ENCODE measurements at places on chromosomes 7 and 10.

DNA sequence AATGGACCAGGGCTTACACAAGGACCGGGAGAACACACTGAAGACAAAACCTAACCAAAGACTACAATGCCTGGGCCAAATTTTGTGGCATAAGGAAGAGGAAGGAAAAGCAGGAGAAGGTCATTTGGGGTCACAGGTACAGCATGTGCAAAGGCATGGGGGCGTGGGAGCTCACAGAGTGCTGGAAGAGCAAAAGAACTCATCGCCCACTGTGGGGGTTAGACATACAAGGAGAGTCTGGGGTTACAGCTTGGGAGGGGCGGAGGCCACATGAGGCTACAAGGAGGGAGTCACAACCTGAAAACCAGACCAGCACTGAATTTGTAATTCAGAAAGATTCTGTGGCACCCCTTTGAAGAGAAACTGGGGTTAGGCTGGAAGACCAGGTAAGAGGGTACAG is 9.7 kb downstream of the PUS7 start:
- DNase-seq = no peak

DNA sequence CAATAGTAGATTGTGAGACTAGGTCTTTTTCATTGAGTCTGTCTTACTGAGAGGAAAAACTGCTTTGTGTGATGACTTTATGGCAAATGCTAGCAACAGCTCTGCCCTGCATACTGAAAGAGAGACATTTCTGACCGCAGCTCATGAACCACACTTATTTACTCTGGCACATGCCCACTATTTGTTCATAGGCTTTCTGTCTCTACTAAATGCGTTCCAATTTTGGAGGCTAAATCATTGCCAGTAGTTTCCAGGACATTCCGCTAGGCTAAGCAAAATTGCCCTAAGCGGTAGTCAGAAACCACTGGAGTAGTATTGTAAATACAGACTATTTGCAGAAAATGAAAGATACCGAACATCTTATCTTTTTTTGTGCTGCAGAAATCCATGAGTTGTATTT is 55.6 kb upstream of the DLX6 start:
- no peak for DNase-seq

GRCh38 chr10:101682172-101682825 is 12.7 kb downstream of the FBXW4 start:
- no peak for DNase-seq

DNA sequence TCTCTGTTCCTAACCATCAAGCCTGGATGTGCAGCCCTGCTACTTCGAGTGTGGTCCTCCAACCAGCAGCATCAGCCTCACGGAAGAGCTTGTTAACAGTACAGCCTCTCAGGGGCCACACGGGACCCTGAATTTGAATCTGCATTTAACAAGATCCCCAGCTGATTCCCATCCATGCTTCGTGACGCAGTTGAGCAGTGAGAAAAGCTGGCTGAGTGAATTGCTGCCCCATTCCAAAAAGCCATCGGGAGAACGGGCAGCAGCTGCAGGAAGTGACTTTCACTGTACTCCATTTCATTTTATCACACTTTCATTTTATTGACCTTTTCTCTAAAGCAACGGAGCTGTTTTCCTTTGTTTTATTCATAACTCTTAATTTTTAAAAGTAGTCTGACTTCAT is 22.5 kb downstream of the FAM171A1 start:
- no peak for DNase-seq

DNA sequence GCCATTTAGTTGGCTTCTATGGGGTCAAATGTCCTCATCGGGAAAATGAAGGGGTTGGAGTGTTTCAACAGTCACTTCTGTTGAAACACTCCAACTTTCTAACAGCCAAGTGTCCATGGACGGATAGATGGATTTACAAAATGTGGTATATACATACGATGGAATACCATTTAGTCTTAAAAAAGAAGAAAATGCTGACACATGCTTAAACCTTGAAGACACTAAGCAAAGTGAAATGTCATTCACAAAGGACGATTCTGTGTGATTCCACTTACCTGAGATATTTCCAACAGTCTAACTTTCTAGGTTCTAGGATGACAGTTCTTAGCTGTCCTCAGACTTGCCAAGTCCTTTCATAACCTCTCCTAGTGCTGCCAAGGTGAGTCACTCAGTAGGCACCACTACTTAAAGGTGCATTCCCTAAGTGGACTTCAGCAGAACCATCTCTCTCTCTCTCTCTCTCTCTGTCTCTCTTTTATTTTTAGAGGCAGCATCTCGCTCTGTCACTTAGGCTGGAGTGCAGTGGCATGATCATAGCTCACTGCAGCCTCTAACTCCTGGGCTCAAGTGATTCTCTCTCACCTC is 69.0 kb downstream of the DENND2A start:
- no peak for DNase-seq

- no peak for DNase-seq
Observed at GRCh38 chr10:126375299-126375698, 13.0 kb downstream of the ADAM12 start.

DNA sequence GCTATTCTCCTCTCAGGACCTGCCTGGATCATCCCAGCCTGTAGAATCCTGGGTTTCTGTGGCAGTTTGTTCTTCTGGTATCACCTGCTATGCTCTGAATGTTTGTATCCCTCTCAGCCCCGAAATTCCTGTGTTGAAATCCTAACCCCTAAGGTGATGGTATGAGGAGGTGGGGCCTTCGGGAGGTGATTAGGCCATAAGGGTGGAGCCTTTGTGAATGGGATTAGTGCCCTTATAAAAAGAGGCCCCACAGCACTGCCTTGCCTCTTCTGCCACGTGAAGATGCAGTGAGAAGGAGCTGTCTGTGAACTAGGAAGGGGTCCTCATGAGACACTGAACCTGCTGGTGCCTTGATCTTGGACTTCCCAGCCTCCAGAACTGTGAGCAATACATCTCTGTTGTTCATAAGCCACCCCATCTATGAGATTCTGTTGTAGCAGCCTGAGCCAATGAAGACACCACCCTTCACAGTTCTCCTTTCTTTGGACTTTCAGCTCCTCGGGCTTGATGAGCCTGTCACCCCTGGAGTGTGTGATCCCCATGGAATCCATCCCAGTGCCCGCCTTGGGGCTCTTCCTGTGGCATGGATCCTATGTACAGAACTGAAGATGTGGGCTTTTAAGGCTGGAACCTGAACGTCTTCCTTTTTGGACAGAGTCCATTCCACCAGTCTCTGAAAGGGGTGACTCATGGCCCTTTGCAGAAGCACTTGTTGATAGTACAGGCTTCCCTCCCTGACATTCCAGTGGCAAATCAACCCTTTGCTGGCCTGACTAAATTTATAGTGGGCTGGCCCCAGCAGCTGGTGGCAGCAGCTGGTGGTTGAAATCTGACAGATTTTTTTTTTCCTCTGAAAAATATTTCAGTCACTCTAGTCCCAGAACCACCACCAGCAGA is 138.0 kb downstream of the TACC2 start:
- DNase-seq = peak; percentile 30

GRCh38 chr10:97737770-97738265 is 890 bp downstream of the ZFYVE27 start:
- no peak for DNase-seq

- peak; percentile 75 for DNase-seq
Observed at GRCh38 chr7:117445206-117445605, 17.9 kb upstream of the ASZ1 start.

DNA sequence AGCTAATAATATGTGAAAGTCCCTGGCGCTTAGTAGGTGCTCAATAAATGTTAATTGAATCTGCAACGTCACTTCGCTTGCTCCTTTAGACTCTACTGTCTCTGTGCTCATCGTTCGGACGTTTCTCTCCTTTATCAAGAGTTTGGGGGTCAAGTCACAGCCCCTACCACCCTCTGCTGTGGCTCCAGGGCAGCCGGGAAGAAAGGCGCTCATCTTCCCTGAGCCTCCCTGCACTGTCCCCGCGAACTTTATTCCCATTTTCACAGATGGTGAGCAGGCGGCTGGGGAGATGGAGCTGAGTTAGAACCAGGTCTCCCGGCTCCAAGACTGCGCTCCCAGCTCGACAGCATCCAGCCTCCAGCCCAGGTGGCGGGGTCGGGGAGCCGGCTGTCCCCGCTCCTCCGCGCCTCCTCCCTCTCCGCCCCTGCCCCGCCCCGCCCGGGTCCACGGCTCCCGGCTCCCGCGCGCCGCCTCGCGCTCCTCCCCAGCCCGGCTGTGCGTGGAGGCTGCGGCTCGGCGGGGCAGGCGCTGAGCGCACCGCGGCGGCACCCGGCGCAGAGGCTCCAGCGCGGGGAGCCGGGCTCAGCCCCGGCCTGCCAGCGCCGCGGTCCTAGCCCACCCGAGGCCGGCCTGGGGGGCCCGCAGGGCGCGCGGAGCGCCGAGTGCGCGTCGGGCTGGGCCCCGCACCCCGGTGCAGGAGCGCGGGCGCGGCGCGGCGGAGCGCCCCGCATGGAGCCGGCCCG is at the start of gene CLEC2L:
Gene CLEC2L, plus strand, starts transcription at position 487 of the 743 bp plus-strand sequence. Its CDS starts 243 bp downstream, at position 730.
- peak; percentile 42 for DNase-seq

GRCh38 chr7:2520761-2521290 is 1.3 kb downstream of the LFNG start:
- no peak for DNase-seq

GRCh38 chr7:37732253-37732652 is 48.7 kb downstream of the GPR141 start:
- DNase-seq = peak; percentile 54
